ENCODE measurements at places on chromosomes 1 and 21.

DNA sequence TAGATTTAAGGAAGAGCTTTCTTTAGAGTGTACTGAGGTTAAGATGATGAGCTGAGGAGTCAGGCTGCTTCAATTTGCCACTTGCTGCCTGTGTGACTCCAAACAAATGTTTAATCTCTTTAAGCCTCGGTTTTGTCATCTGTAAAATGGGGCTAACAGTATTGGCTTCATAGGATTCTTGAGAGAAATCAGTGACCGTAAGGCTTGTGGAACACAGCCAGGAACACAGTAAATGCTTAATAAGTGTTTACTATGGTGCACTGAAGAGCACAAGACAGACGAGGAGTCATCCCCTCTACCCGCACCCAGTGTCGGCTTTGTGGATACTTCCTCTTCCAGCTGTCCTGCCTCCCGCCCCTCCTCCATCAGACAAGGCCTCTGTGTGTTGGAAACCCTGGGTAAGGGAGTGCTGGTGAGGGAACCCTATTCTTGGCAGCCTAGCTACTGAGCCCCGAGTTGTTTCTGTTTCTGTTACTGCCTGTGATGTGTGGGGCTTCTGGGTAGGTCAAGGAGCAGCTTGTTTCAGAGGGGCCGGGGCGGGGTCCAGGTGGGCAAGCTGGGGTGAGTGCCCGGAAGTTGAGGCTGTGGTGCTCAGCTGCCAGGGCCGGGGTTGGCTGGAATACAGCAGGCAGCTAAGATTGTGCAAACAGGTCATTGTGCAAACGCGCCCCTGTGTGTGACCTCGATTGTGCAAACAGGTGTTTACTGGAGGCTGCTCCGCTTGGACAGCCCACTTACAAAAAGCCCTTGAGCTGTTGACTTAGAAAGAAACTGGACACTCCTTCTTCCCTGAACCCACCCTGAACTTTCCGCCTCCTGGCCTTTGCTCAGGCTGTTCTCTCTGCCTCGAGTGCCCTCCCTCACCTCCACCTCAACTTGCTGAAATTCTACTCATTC is 4.0 kb upstream of the CSF3R start:
- DNase-seq: no peak

DNA sequence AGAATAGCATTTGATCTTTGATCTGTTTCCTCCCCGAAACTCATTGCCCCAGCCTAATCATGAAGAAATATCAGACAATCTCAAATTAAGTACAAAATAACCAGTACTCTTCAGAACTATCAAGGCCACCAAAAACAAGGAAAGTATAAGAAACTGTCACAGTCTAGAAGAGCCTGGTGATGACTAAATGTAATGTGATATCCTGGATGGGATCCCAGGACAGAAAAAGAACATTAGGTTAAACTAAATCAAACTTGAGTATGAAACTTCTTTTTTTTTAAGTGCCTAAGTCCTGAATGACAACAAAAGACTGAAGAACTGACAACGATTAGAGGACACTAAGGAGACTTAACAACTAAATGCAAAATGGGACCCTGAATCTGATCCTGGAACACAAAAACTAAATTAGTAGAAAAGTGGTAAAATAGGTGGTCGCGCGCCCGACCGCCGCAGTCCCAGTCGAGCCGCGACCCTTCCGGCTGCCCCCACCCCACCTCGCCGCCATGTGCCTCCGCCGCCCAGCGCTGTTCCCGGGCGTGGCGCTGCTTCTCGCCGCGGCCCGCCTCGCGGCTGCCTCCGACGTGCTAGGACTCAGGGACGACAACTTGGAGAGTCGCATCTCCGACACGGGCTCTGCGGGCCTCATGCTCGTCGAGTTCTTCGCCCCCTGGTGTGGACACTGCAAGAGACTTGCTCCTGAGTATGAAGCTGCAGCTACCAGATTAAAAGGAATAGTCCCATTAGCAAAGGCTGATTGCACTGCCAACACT is 5.5 kb upstream of the PRKAB2 start:
- no peak for DNase-seq

- DNase-seq: no peak
Measured at GRCh38 chr1:221725735-221726672, 15.9 kb downstream of the DUSP10 start.

DNA sequence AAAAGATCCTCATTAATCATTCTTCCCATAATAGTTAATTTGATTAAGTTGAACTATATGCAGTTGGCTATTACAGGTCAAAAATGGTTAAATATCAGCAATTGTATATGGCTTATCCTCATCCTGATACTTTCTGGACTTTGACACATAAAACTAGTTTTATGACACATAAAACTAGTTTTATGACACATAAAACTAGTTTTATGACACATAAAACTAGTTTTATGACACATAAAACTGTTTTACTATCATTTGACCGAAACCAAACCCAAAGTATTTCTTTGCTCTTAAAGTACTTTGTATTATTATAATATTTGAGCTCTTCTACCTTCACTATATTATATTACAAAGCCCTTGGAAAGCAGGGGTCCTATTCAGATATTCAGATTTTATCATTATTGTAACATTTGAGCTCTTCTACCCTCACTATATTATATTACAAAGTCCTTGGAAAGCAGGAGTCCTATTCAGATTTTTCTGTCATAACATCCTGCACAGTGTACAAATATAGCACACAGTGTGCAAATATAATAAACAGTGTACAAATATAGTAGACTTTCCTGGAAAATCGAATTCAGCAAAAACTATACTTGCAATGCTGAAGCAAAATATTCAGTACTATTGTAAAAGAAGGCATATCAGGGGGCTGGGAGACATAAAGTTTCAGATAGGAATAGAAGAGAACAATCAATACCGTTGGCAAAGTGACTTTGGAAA is 53.0 kb downstream of the NVL start:
- no peak for DNase-seq

DNA sequence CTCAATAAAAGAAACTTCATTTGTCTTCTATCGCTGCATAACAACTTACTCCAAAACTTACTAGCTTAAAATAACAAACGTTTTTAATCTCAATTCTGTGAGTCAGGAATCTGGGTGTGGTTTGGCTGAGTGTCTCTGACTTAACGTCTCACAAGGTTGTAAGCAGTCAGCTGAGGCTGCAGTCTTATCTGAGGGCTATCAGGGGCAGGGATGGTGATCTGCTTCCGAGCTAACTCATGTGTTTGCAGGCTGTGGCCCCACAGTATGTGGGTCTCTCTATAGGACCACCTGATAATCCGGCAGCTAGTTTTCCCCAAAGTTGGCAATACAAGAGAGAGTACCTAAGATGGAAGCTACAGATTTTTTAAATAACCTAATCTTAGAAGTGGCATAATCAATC is 234.2 kb upstream of the FGGY start:
- DNase-seq: no peak

DNA sequence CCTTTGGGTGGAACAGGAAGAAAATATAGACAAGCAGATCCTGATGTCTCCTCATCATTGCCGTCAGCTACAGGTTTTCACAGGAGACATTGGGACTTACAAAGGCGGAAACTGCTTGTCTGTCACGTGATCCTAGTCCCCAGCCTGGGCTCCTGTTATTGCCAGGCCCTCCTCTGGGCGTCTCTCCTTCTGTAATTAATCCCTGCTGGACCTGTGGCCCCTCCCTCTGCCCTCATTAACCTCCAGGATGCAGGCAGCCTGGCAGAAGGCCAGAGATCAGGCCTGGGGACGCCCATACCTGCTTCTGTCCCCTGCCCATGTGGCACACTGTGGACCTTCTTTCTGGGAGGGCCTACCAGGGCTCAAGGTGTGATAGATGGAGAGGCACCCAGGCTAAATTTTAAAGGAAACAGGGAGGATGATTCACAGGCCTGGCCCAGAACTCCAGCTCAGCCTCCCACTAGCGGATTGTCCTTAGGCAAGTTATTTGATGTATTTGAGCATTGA is 2.4 kb downstream of the S100A5 start:
- no peak for DNase-seq

GRCh38 chr1:206081856-206082255 is 28.9 kb downstream of the RHEX start:
- DNase-seq: no peak

DNA sequence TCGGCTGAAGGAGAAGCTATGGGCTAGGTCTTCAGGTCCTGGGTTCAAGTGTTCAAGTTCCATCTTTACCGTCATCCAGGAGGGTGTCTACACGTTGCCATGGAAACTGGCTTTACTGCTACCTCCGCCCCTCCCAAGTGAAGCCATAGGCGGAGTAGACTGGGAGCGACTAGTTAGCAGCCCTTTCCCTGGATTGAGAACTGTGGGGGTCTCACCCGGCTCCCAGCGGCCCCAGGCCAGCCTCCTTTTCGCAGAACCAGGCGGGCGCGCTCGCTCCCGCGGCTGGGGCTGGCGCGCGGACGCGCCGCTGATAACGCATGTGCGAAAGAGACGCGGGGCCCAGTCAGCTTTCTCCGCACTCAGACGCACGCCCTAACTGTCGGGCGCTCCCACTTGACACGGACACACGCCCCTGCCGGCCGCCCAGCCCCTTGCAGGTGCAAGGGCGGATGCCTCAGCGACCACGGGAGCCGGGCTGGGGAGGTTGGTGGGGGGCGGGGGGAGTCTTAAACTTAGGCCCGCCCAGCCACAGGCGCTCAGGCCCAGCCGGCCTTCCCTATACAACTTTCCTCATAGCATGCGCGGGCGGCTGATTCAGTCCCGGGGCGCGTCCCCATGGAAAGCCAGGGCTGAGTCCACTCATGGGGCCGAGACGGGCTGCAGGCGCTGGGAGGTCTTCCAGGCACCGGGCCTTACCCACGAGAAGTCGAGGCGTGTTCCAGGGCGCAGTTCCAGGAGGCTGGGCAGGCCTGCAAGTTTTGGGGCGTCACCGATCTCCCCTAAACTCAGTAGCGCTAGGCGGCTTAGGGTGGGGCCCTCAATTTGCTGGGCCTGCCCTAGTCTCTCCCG is 7.4 kb downstream of the EFNA4 start:
- peak; percentile 38 for DNase-seq

- no peak for DNase-seq
Measured at GRCh38 chr1:22253012-22253790, 110.3 kb upstream of the WNT4 start.

DNA sequence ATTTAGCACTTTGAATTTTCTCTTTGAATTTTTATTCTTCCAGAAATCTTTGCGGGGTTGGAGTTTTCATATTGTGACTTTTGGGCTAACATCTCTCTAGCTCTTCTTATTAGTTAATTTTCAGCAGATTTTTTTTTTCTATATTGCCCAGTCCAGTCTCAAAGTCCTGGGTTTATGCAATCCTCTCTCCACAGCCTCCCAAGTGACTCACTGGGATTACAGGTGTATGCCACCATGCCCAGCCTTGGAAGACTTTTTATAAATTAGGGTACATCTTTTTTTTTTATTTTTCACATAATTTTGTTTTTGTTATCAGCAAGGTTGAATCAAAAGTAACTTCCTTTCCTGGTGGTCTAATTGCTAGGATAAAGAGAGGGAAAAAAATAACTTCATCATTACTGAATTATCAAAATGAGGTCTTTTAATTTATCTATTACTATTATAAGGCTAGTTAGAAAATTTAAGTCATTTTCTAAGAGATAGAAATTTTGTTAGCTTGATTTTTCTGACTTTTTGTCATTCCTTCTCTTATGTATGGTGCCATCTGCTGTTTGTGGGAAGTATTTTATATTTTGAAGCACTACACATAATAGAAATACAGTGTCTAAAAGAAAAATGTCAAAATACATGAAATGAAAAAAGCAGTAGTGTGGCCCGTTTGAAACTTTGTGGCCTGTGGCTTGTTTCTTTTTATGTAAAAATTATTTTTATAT is 273.4 kb upstream of the CACYBP start:
- no peak for DNase-seq

- no peak for DNase-seq
Measured at GRCh38 chr1:21066356-21067012, 110.2 kb downstream of the EIF4G3 start.

- DNase-seq: no peak
Measured at GRCh38 chr1:31683997-31684396, 19.8 kb downstream of the COL16A1 start.

DNA sequence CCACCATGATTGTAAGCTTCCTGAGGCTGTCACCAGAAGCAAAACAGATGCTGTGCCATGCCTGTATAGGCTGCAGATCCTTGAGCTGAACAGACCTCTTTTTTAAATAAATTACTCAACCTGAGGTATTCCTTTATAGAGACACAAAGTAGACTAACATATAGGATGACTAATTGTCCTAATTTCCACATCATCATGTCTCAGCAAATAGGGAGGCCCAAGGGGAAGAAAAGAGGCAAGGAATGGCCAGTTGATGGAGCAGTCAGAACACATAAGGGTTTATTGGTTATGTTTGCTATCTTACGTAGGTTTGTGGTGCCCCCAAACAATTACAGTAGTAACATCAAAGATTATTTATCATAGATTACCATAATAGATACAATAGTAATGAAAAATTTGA is 126.2 kb downstream of the RASAL2 start:
- DNase-seq: no peak

GRCh38 chr1:98288494-98288893 is 367.7 kb upstream of the DPYD start:
- DNase-seq: no peak

- DNase-seq: no peak
Measured at GRCh38 chr1:162235241-162235800, 141.3 kb downstream of the SPATA46 start.

DNA sequence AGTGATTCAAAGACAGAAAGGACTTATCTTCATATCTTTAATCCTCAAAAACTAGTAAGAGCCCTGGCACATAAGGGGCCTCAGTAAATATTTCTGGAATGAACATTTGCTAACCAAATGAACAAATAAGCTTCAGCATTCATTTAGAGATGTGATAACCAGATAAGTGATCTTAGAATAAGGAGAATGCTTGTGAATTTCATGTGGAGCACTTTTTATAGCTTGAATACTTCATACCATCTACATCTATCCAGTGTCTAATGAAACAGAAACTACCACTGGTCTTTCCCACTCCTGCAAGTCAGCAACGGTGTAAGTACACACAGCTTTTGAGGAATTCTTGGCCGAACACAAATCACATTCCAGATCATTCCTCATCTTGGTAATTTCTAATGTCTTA is 38.5 kb downstream of the EDEM3 start:
- DNase-seq: no peak

- no peak for DNase-seq
Measured at GRCh38 chr21:35932232-35932911, 128.0 kb downstream of the SETD4 start.

DNA sequence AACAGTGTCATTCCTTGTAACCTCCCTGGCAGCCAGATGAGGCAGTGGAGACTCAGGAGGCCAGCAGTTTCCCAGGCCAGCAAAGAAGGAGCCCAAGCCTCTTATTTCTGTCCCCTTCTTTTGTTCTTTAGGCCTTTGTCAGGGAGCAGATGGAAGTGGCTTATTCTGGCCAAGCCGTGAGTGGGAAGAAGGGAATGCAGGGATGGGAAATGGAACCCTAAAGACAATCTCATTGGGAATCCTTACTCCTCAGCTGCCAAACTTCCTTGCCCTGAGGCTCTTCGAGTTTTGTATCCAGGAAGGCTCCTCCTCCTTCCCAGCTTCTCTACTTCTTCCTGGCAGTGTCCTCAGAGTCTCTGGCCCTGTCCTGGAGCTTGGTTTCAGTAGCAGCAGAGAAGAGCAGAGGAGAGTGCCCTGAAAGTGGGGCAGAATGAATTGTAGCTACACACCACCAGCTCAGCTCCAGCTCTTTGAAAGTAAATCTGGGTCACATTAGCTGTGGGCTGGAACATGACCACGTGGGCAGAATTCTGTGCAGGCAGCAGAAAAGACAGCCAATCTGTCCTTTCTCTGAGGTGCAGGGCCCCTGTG is 63.9 kb downstream of the NDUFS5 start:
- DNase-seq: no peak
